ENCODE measurements at places on chromosomes 2 and 18. TPM values are rescaled to one million over a fixed set of nuclear protein-coding genes. Genes with fewer than 3 reads are reported as not detected.

PLEKHM3 gene
- 4.5 TPM for total RNA-seq

IL1B gene
- total RNA-seq = 0.18 TPM

SOCS6 gene
- total RNA-seq = 1.7 TPM

MYOM1 gene
- total RNA-seq = 0.89 TPM

LHCGR gene
- not detected for total RNA-seq

MC2R gene
- not detected for total RNA-seq

SNTG2 gene
- 0.57 TPM for total RNA-seq

ABCG5 gene
- total RNA-seq = not detected

ARHGAP15 gene
- 64.3 TPM for total RNA-seq

OSR1 gene
- not detected for total RNA-seq

CDH7 gene
- total RNA-seq = not detected

ADD2 gene
- 31.5 TPM for total RNA-seq

COBLL1 gene
- total RNA-seq = not detected

SLC23A3 gene
- 1.2 TPM for total RNA-seq

NIFK gene
- total RNA-seq = 213 TPM

PTPRN gene
- 0.43 TPM for total RNA-seq

TTL gene
- total RNA-seq = 28.7 TPM

NETO1 gene
- total RNA-seq = not detected

THSD7B gene
- not detected for total RNA-seq

CIB4 gene
- not detected for total RNA-seq

ATF2 gene
- total RNA-seq = 67.5 TPM

PLGLB2 gene
- 0.54 TPM for total RNA-seq

PMAIP1 gene
- 58.7 TPM for total RNA-seq

INPP5D gene
- 40.5 TPM for total RNA-seq

CSRNP3 gene
- not detected for total RNA-seq

FSHR gene
- total RNA-seq = not detected

CYP26B1 gene
- total RNA-seq = not detected

CABYR gene
- total RNA-seq = 0.46 TPM

ST6GAL2 gene
- not detected for total RNA-seq

ARL4C gene
- total RNA-seq = 32.8 TPM

FER1L5 gene
- total RNA-seq = not detected

PLEK gene
- total RNA-seq = 0.89 TPM

MAP4K3 gene
- 8.1 TPM for total RNA-seq

PLB1 gene
- 0.87 TPM for total RNA-seq

TEX44 gene
- not detected for total RNA-seq

MAP3K19 gene
- not detected for total RNA-seq

NYAP2 gene
- not detected for total RNA-seq

ANXA4 gene
- 30.7 TPM for total RNA-seq

CXCR1 gene
- not detected for total RNA-seq

RND3 gene
- not detected for total RNA-seq

EPB41L3 gene
- 10.4 TPM for total RNA-seq

ALPP gene
- total RNA-seq = not detected

FAM124B gene
- 0.87 TPM for total RNA-seq

CRYGC gene
- total RNA-seq = not detected

SPC25 gene
- total RNA-seq = 33.7 TPM

KRTCAP3 gene
- 4.7 TPM for total RNA-seq

LYG1 gene
- 0.66 TPM for total RNA-seq

SLC14A1 gene
- total RNA-seq = 1.5 TPM

UPP2 gene
- not detected for total RNA-seq

MALT1 gene
- total RNA-seq = 40.5 TPM

TMEM163 gene
- total RNA-seq = 0.11 TPM

NPHP1 gene
- total RNA-seq = 2.2 TPM

CCDC85A gene
- total RNA-seq = not detected

PIK3C3 gene
- total RNA-seq = 51.7 TPM

OTOF gene
- total RNA-seq = 1.9 TPM

Measured in activated CD4-positive, alpha-beta T cell treated with anti-CD3 and anti-CD28 coated beads for 36 hours (primary cell).